ENCODE measurements at places on chromosomes 2 and 18.

DNA sequence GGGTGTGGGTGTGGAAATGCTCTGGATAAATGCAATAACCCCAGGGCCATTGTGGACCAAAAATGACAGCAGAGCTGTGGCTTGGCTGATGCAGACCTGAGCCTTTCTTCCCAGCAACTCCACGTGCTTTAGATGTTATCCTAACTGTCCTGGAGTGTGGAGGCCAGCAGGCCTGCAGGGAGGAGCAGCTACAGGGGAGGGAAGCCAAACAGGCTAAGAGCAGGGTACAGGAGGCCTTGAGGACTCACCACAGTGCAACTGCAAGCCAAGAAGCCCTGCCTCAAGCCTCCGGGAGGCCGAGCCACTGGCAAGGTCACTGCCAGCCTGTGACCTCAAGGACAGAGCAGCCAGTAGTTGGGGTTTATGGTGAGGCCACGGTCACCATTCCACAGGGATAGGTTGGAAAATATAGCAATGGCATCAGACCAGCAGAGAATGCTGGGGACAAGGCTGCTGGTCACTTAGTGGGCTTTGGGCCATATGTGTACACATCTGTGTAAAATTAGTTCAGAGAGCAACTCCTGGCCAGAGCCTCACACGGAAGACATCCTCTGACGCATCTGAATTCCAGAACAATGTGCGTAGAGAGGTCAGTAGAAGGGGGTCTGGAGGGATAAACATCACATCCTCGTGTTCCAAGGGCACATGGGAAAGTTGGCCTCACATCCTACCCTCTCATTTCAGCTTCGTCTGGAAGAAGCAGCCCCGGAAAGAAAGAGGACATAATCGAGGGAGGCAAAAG, 76.2 kb upstream of the UPP2 start:
- no peak for DNase-seq

DNA sequence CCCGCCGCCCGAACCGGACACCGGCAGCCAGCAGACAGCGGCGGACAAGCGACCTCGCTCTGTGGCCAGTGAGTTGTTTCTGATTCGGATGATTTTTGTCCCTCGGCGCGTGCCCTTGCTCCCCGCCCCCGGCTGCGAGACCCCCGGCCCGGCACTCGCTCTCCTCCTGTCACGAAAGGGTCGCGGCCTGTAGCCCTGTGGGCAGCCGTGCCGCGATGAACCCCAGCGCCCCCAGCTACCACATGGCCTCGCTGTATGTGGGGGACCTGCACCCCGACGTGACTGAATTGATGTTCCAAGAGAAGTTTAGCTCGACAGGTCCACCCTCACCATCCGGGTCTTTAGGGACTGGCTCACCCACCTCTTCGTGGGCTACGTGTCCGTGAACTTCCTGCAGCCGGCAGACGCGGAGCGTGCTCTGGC, 1257.5 kb upstream of the ACVR2A start:
- no peak for DNase-seq

GRCh38 chr18:13808294-13809042, 15.5 kb upstream of the MC5R start:
- no peak for DNase-seq

- no peak for DNase-seq
Measured at GRCh38 chr2:165558832-165559231, 89.3 kb downstream of the CSRNP3 start.

GRCh38 chr2:85589982-85590791, 5.4 kb upstream of the RNF181 start:
- DNase-seq = no peak

DNA sequence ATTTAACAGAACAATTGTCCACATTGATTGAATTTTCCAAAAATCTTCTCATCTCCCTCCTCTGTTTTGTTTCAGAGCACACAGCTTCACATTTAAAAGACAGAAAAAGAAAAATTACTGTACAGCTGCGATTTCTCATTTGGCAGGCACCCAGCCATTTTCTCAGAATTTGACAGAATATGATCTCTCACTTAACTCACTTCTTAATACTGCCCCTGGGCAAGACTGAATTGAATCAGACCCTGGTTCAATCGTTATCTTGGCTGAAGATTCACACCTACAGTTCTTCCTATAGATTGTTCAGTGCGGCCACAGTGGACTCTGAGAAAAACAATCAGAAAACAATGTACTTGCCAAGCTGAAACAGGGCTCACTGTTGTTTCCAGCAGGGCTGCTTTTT, 90.2 kb upstream of the LHCGR start:
- DNase-seq = no peak

DNA sequence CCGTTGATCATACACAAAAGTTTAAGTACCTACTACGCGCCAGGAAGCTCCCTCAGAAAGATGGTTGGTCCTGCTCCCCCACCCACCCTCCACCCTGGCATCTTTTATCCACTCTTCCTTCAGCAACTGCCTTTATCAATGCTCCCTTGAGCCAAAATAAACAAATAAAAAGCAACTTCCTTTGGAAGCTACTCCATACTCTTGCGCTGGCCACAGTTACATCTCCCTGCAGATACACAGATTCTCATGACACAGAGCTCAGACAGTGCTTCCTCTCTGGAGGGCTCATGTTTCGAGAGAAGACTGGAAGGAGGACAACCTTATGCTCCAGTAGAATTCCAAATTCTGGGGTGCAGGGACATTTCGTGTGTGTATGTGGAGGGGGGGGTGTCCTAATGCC, 3.8 kb upstream of the STEAP3 start:
- no peak for DNase-seq

DNA sequence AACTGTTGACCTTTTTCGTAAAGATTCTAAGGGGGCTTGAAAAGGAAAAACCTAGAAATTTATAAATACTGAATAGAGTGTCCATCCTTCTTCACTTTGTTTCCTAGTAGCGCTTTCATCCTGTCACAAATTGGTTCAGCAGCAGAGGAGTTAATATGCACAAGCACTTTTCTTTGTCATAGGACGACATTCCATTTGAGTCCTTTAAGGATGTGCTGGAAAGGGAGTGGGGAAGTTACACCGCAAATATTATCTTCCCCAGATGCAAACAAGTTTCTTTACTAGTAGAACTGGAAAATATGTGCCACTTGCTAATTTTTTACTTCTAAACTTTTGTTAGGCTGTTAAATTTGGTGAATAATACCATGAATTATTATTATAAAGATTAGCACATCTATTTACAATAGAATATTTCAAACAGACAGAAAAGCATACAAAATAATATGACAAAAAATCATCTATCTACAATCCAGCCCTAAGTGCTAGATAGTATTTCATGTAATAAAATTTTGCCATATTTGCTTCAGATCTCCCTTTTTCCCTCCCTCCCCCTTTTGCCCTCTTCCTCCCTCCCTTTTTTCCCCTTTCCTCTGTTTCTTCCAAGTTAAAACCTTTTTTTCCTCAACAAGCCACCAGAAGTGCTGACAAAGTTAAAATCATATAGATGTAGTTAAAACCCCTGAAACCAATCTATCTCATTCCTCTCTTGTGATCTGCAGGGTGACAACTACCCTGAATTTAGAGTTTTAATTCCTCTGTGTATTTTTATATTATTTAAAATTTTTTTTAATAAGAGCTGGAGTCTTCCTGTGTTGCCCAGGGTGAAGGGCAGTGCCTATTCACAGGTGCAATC, 50.5 kb upstream of the MAP4K3 start:
- DNase-seq = no peak

DNA sequence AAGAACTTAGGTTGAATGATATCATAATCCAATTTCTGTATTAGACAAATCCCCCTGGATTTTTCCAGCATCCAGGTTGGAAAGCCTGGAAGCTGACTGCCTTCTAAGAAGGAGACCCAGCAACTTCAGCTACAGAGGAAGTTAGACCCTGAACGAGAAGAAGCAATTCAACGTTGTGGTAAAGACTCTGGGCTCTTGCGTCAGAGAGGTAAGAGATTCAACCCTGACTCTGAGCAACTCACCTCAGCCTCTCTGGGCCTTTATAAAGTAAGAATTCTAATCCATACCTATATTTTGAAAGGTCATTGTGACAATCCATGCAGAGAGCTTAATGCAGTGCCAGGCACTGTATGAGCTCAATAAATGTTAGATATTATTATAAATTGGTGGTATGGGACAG, 9.7 kb downstream of the E2F6 start:
- no peak for DNase-seq

- DNase-seq = no peak
Measured at GRCh38 chr2:71154798-71155197, 24.4 kb downstream of the MPHOSPH10 start.

DNA sequence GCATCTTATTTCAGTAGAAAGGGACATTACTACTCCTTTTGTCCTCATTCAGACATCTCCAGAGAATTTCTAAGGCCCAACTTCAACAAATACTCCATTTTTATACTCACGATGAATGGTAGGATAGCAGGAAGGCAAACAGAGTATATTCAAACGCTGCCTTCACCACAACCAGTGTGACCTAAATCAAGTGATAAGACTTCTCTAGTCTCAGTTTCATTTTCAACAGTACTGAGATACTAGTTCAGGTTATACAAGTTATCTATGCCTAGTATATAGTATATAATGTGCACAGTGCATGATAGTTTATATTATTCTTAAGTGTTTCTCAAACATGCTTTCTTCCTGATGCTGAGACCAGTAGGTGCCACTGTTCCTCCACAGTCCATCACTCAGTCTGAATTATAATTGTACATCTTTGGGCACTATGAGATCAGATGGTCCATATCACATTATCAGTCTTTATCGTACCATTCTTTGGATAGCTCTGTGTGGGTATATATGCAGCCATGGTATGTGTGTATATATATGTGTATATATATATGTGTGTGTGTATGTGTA, 66.3 kb upstream of the RPE start:
- DNase-seq = no peak

GRCh38 chr2:101337877-101338276, 29.4 kb upstream of the RNF149 start:
- no peak for DNase-seq

DNA sequence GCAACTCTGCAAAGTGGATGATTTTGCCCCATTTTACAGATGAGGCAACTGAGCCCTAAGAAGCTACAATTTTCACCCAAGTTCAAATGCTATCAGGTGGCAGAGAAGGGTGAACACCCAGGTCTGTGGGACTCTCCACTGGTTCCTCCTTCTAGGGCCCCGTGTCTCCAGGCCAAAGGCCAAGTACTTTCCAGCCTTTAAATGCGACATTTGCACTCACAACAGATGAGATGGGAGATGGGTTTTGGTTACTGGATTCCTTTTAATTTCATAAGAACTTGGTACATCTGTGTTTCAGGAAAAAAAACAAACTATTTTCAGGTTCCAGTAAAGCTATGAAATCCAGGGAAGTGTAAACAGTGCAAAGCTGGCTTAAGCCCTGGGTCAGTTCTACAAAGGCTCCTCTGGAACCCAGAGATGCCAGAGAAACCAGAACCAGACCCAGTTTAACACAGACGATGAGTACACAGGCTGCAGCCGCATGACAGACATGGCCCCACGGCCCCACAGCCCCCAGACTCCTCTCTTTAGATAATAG, 361.7 kb downstream of the ANAPC1 start:
- no peak for DNase-seq

GRCh38 chr2:70887550-70888246, 48.0 kb upstream of the ATP6V1B1 start:
- peak; percentile 68 for DNase-seq

DNA sequence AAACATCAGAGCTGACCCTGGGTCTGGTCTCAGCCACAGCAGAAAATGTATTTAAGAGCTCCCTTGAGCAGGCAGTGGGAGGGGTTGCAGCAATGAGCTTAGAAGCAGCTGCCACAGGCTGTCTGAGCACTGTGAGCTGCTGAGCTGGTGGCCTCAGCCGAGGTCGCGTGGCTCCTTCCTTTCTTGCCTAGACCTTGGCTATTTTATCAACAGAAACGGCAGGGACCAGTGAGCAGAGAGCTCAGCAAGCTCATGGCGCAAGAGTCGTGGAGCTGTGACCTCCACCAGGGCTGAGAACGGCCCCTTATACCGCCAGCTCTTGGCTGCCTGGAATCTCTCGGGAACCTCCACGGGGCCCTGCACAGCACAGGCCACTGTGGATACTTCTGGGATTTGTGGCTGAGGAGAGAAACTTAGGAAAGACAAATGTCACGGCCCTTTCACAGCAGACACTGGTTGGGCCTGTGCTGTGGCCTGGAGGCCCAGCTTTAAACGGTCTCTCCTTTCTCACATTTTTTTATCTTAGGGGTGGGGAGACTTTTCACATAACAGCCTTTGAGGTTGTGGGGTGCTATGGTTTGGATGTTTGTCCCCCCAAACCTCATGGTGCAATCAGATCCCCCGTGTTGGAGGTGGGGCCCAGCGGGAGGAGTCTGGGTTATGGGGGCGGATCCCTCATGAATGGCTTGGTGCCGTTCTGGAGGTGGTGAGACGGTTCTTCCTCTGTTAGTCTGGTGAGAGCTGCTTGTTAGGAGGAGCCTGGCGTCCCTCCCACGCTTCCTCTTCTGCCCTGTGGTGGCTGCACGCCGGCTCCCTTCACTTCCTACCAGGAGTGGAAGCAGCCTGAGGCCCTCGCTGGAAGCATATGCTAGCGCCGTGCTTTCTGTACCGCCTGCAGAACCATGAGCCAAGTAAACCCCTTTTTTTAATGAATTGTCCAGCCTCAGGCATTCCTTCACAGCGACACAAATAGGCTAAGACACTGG, 1.7 kb downstream of the ALLC start:
- no peak for DNase-seq

DNA sequence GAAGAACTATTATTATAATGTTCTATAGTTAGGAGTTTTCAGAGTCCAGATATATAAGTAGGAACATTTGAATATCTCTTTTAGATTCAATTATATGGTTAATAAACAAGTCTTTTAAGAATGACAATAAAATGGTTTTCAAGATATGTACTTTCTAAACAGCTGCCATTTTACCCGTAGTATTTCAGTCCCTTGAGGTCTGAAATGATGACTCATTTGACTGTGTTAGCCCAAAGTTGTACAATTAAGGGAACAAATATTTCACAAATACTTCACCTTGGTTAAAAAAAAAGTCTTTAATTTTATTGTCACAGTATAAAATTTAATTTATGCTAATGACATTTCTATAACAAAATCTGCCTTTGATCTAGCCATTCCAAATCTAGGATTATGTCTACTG, 91.6 kb upstream of the TANK start:
- DNase-seq = no peak

DNA sequence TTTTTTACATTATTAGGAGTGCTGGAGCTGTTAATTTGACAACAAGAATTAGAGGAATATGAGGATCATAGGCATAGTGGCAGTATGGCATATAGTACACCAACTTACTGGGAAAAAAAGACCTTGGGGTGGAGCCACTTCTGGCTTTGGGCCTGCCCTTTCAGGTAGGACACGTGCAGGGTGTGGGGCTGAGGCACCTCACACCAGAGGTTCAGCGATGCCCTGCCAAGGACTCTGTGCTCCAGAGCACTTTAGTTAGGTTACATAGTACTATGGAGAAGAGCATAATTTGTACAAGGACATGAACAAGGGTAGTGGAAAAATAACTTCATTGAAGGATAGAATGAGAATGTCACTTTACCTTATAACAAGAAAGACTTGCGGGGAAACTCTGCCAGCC, 77.1 kb upstream of the CD302 start:
- no peak for DNase-seq

DNA sequence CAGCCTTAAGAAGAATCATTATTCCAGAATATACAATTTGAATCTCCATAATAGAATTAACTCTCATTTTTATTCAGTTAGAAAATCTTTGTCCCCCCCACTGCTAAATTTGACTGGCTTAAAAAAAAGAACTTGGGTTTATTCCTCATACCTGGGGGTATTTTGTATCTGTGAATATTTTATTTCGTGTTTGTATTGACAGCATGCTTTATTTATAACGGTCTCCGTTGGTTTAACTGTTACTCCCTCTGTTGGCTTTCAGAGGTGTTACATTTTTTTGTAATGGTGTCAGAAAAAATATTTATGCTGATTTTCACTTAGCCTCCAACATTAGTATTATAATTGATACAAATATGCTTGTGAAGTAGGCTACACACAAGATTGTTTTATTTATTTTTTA, 109.1 kb downstream of the HAUS1 start:
- no peak for DNase-seq
